ENCODE measurements at places on chromosomes 5 and 9. TPM values are rescaled to one million over a fixed set of nuclear protein-coding genes. Genes with fewer than 3 reads are reported as not detected.

DNA sequence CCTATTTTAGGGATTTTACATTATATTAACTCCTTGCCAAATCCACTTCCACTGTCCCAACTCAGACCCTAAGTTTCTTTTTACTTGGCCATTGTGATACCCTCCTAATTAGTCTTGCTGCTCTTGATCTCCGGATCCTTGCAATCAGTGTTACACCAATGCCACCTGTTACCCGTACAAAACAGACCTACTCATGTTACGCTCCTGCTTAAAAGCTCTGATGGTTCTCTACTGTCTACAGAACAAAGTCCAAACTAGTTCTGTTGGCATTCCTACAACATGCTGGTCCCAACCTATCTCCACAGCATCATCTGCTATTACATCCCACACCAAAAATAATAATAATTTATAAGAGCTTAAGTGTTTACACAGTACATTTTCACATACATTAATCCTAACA is 9.8 kb downstream of the ECPAS start:
- H3K27ac ChIP-seq = no peak overlapping the region
- no peaks in the 10 kb centered on the region for H3K4me1 ChIP-seq
- no peak for DNase-seq
- no peak overlapping the region for H3K4me3 ChIP-seq
- H3K27me3 ChIP-seq = no peaks in the 10 kb centered on the region
- H3K36me3 ChIP-seq = no peaks in the 10 kb centered on the region

The RMRP gene
- 2,064 TPM for total RNA-seq

The MARCOL gene
- total RNA-seq = not detected

- no peaks in the 10 kb centered on the region for H3K36me3 ChIP-seq
- no peaks in the 10 kb centered on the region for H3K27me3 ChIP-seq
- no peaks in the 10 kb centered on the region for H3K4me1 ChIP-seq
- DNase-seq = no peak
- H3K4me3 ChIP-seq = no peak overlapping the region
Measured at GRCh38 chr5:99004960-99005359, 76.2 kb upstream of the CHD1 start.

The C9orf85 gene
- total RNA-seq = 10.7 TPM

GRCh38 chr9:84823421-84824271 is 154.1 kb downstream of the NTRK2 start:
- peak overlapping the region; percentile 82 for H3K27ac ChIP-seq
- H3K4me1 ChIP-seq = no peaks in the 10 kb centered on the region
- no peaks in the 10 kb centered on the region for H3K27me3 ChIP-seq
- DNase-seq = no peak
- H3K36me3 ChIP-seq = no peaks in the 10 kb centered on the region

GRCh38 chr5:67680099-67680498 is 483.5 kb upstream of the CD180 start:
- H3K4me1 ChIP-seq = no peaks in the 10 kb centered on the region
- H3K27me3 ChIP-seq = no peaks in the 10 kb centered on the region
- H3K36me3 ChIP-seq = no peaks in the 10 kb centered on the region
- DNase-seq = no peak

The PCDHA2 gene
- total RNA-seq = 0.59 TPM

The PCDHB6 gene
- total RNA-seq = 2.2 TPM

DNA sequence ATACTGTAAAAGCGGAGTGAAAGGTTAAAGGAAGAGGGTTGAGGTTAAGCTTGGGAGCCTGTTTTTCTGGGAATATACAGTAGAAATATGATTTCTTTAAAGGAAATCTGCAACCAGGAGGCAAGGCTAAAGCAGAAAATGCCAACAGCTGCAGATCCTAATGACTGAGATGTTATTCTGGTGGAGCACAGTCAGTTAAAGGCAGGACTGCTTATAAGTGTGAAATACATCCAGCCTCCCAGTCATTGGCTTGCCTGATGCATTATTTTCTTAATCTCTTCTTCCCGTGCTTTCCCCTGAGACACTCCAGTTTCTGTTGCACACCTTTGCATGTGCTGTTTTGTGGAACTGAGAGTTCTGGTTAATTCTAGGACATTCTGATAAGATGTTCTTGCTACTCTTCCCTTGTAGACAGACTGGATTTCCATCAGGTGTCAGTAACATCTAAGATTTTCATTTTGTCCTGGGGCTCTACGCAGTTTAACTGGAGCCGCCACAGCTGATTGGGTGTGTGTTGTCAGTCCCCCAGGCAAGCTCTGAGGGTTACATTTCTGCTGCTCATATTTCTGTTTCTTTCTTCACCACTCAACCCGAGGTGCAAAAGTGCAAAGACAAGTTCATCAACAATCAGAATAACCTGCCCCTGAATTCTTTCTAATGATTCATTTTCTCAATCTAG is 44.4 kb downstream of the CAST start:
- no peak for DNase-seq
- H3K4me3 ChIP-seq = no peak overlapping the region
- no peak overlapping the region for H3K27ac ChIP-seq
- H3K36me3 ChIP-seq = no peaks in the 10 kb centered on the region
- H3K4me1 ChIP-seq = no peaks in the 10 kb centered on the region

The TXN gene
- 96.7 TPM for total RNA-seq

The TLX3 gene
- total RNA-seq = not detected

GRCh38 chr5:40406741-40407211 is 272.9 kb upstream of the PTGER4 start:
- no peak for DNase-seq
- no peak overlapping the region for H3K4me3 ChIP-seq
- no peaks in the 10 kb centered on the region for H3K4me1 ChIP-seq
- H3K27me3 ChIP-seq = no peaks in the 10 kb centered on the region
- peak overlapping the region; percentile 53 for H3K27ac ChIP-seq

The DOCK8 gene
- total RNA-seq = 34.1 TPM

GRCh38 chr9:15915711-15916110 is 362.9 kb downstream of the CCDC171 start:
- no peaks in the 10 kb centered on the region for H3K36me3 ChIP-seq
- no peaks in the 10 kb centered on the region for H3K27me3 ChIP-seq
- no peaks in the 10 kb centered on the region for H3K4me1 ChIP-seq
- H3K27ac ChIP-seq = no peak overlapping the region
- no peak for DNase-seq
- H3K4me3 ChIP-seq = no peak overlapping the region

The FCHSD1 gene
- 32.1 TPM for total RNA-seq

DNA sequence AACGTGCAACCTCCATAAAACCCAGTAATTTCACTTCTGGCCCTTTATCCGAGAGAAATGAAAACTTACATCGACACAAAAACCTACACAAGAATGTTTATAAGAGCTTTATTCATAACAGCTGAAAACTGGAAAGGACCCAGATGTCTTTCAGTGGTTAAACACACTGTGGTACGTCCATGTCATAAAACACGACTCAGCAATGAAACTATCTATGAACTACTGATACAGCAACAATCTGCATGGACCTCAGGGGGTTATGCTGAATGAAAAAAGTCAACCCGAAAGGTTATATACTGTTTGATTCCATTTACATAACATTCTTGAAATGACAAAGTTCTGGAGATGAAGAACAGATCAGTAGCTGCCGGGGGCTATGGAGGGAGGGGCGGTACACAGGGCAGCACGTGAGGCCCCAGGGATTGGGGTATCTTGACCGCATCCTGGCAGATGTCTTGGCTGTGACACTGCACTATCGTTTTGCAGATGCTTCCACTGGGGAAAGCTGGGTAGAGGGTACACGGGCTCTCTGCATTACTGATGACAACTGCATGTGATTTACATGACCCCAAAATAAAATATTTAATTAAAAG is 4.1 kb downstream of the CCDC127 start:
- no peak for DNase-seq
- no peaks in the 10 kb centered on the region for H3K4me1 ChIP-seq
- no peaks in the 10 kb centered on the region for H3K27me3 ChIP-seq
- H3K36me3 ChIP-seq = no peaks in the 10 kb centered on the region
- H3K27ac ChIP-seq = no peak overlapping the region
- H3K4me3 ChIP-seq = no peak overlapping the region

DNA sequence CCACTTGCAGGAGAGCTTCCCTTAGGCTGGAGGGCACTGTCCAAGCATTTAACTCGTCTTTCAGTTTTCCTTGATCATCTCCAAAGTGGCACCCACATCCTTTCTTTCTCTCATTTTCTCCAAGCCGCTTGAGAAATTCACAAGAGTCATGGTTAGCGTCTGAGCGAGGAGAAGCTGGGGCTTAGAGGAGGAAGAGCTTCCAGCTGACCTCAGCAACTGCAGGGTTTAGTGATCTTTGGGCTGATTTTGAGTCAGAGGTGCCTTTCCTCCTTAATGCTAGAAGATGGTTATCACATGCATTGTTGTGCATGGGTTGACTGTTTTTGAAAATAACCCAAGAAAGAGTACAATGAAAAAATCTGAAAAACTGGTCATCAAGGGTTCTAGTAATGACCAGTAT is 134.7 kb downstream of the GADD45G start:
- no peak for DNase-seq
- H3K4me3 ChIP-seq = no peak overlapping the region
- H3K27ac ChIP-seq = no peak overlapping the region

DNA sequence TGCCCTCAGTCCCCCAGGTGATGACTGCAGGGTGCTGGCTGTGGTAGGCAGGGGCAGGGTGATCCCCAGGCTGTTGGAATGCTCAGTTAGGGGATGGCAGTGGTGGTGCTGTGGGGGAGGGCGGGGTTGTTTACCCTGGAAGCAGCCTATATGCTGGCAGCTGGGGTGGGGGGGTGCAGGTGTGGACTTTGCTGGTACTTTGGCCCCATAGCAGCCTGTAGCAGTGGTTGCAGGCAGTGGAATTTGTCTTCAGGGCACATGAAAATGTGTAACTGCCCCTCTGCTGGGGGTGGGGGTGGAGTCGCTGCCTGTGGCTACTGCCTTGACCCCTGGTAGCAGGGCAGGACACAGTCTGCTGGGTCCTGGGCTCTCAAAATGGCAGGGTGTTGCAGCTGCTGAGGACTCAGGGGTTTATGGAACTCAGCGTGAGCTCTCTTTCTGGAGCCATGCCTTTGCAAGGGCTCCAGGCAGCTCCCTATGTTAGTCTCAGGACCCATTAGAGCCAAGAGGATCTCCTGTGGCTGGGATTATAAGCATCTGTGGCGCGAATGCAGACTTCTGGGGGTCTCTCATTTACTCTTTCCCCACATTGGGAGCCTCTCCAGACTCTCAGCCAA is 65.0 kb downstream of the RMI1 start:
- no peak overlapping the region for H3K27ac ChIP-seq
- H3K4me3 ChIP-seq = no peak overlapping the region
- DNase-seq = no peak

- no peaks in the 10 kb centered on the region for H3K36me3 ChIP-seq
- no peak for DNase-seq
- H3K4me3 ChIP-seq = no peak overlapping the region
- no peaks in the 10 kb centered on the region for H3K27me3 ChIP-seq
- H3K4me1 ChIP-seq = no peaks in the 10 kb centered on the region
Measured at GRCh38 chr9:90770182-90770738, 31.4 kb upstream of the SYK start.

GRCh38 chr9:90343991-90344390 is 298.6 kb downstream of the DIRAS2 start:
- H3K36me3 ChIP-seq = no peaks in the 10 kb centered on the region
- H3K27ac ChIP-seq = no peak overlapping the region
- H3K27me3 ChIP-seq = no peaks in the 10 kb centered on the region
- no peak for DNase-seq

GRCh38 chr5:102802708-102803458 is 47.8 kb downstream of the PAM start:
- H3K36me3 ChIP-seq = no peaks in the 10 kb centered on the region
- H3K4me1 ChIP-seq = no peaks in the 10 kb centered on the region
- H3K27me3 ChIP-seq = no peaks in the 10 kb centered on the region

DNA sequence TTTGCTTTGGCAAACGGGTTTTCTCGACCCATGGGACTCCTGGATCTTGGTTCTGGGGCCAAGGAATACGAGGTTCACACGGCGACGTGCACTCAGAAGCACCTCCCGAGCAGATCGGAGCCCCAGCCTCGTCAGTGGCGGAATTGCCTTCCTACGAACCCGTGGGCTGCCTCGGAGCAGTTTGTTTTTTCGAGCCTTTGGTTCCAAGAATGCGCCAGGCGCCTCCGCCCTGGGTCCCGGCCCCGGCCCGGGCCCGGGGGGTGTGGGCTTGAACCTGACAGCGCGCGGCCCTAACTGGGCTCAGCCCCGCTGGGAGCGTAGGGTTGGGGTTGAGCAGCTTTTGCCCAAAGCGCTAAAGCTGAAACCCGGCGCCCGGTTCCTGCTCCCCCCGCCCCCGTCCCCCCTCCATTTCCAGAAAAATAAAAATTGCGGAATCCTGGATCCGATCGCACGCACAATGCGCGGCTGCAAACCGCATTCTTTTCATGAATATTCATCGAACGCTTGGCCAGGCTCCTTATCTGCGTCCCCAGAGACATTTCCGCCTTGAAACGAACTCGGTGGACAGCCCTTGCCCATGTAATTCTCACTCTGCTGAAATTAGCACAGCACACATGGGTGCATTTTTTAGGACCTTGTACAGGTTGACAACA is 1.0 kb downstream of the BASP1 start:
- H3K27me3 ChIP-seq = no peaks in the 10 kb centered on the region
- peak overlapping the region; percentile 85 for H3K27ac ChIP-seq
- no peaks in the 10 kb centered on the region for H3K4me1 ChIP-seq
- H3K4me3 ChIP-seq = peak overlapping the region; percentile 64
- no peak for DNase-seq

GRCh38 chr5:144183254-144183889 is 12.7 kb downstream of the KCTD16 start:
- no peaks in the 10 kb centered on the region for H3K36me3 ChIP-seq
- no peak overlapping the region for H3K4me3 ChIP-seq
- H3K4me1 ChIP-seq = no peaks in the 10 kb centered on the region
- no peak overlapping the region for H3K27ac ChIP-seq
- no peak for DNase-seq
- no peaks in the 10 kb centered on the region for H3K27me3 ChIP-seq

The TAS2R1 gene
- not detected for total RNA-seq

The STPG3 gene
- total RNA-seq = not detected

GRCh38 chr5:176612008-176612407 is 2.1 kb upstream of the GPRIN1 start:
- H3K4me3 ChIP-seq = no peak overlapping the region
- DNase-seq = no peak
- peaks cover 3% of the 10 kb centered on the region for H3K27me3 ChIP-seq
- no peaks in the 10 kb centered on the region for H3K36me3 ChIP-seq
- no peaks in the 10 kb centered on the region for H3K4me1 ChIP-seq

DNA sequence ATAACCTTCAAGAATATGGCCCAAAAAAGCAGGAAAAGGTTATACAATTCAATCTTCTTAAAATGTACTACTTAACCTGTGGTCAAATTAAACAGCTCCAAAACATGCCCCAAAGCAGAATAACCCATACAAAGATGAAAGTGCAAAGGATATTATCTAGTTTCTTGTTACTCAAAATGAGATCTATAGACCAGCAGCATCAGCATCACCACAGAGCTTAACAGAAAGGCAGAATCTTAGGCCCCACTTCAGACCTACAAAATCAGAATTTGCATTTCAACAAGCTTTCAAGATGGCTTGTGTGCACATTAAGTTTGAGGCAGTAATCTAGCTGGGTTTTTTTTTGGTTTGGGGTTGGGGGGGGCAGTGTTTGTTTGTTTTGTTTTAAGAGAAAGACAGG is 54.0 kb downstream of the SCAI start:
- DNase-seq = no peak
- no peaks in the 10 kb centered on the region for H3K27me3 ChIP-seq
- H3K36me3 ChIP-seq = no peaks in the 10 kb centered on the region
- H3K4me3 ChIP-seq = no peak overlapping the region
- no peaks in the 10 kb centered on the region for H3K4me1 ChIP-seq

The IL9 gene
- total RNA-seq = not detected

GRCh38 chr5:176538989-176539384 is 1.8 kb upstream of the RNF44 start:
- no peak for DNase-seq
- no peak overlapping the region for H3K27ac ChIP-seq
- H3K4me1 ChIP-seq = peaks cover 20% of the 10 kb centered on the region
- H3K4me3 ChIP-seq = no peak overlapping the region
- H3K27me3 ChIP-seq = no peaks in the 10 kb centered on the region
- H3K36me3 ChIP-seq = no peaks in the 10 kb centered on the region

The NUTM2G gene
- not detected for total RNA-seq

Measured in breast epithelium (tissue), 4 donors.